Stimulated activated CD4-positive, alpha-beta T cell treated with anti-CD3 and anti-CD28 coated beads, Interleukin-4, amount 100 ng/mL, for 1 hour (primary cell): ENCODE measurements at places on chromosomes 7 and 10.

DNA sequence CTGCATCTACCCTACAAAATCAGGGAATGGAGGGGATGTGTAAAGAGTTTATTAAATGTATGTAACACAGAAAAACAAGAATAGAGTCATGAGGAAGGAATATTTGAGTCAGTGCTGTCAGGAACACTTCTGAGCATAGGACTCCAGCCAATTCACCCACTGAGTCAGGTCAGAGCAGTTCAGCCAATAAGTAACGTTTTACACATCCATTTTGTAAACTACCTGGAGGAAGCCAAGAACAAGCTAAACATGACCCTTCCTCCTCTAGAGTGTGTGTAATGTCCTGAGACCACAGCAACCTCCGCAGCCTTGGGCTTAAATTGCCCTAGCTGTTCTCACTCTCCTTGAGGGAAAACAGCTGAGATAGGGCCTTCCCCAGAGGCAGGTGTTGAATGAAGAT is 691.5 kb upstream of the LRRN3 start:
- no peak for DNase-seq

DNA sequence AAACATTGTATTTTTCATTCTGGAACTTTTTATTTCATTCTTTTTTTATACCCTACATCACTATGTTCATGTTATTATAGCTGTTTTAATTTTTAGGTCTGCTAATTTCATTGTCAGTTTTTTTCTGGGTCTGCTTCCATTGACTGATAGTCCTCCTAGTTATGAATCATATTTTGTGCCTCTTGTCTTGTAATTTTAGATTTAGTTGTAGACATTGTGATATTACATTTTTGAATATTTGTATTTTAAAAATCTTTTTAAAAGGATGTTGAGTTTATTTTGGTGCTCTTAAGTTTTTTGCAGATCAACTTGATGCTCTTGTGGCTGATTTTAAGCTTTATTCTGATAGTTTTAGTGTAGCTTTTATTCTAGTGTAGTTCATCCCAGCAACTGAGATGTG is 57.6 kb downstream of the BTRC start:
- DNase-seq, result no peak

- DNase-seq, result no peak
These were observed 269.4 kb upstream of the SEMA3D start for GRCh38 chr7:85456254-85456653.

GRCh38 chr7:119711104-119711503 is 561.9 kb upstream of the KCND2 start:
- no peak for DNase-seq

DNA sequence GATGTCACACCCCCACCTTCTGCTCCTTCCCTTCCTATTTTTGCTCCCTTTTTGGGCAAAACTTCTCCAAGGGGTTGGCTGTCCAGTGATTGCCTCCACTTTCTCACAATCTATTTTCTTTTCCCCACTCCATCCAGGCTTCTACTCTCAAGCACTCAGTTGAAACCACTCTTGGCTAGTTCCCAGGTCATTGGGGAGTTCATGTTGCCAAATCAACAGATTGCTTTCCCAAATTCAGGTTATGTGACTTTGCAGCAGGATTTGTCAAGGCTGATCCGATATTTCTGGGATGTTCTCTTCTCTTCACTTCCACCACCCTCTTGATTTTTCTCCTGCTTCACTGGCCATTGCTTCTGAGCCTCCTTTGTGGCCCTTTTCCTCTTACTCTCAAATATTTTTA is 258.7 kb upstream of the SLC26A5 start:
- DNase-seq, result no peak

- DNase-seq, result no peak
These were observed 457.6 kb upstream of the KLF6 start for GRCh38 chr10:4242561-4243035.

- no peak for DNase-seq
These were observed 8.9 kb downstream of the ANKMY2 start for GRCh38 chr7:16636555-16637101.

DNA sequence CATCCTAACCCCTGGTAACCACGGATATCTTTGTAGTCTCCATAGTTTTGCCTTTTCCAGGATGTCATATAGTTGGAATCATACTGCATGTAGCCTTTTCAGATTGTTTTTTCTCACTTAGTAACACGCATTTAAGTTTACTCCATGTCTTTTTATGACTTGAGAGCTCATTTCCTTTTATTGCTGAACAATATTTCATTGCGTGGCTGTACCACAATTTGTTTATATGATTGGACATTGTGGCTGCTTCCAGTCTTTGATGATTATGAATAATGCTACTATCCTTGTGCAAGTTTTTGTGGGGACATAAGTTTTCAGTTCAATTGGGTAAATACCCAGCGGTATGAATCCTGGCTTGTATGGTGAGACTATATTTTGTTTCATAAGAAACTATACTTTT is 60.8 kb downstream of the AOAH start:
- DNase-seq, result no peak

DNA sequence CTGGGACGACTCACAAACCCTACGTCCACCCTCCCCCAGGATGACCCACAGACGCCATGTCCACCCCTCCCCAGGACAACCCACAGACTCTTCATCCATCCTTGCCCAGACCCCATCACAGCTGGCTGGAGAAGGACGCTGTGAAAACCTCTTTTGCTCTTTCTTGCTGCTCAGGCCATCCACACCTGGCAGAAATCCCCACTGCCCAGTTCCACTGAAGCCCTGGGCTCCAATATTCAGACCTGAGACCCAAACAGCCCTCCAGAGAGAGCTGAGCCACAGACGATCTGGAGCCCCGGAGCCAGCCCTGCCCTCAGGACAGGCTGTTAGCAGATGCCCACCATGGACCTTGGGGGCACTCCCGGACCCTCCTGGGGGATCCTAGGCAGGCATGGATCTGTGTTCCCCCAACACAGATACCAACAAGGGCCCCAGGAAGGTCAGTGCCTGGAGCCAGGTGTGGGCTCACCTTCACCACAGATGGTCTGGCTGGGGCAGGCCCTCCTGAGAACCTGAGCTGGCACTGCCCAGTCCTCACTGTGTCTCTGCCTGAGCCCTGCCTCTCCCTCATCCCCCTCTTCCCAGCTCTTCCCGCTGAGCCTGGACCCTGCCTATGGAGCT is 226.2 kb downstream of the PTPRN2 start:
- no peak for DNase-seq

GRCh38 chr7:64892666-64893309 is 10.3 kb upstream of the ZNF273 start:
- no peak for DNase-seq

DNA sequence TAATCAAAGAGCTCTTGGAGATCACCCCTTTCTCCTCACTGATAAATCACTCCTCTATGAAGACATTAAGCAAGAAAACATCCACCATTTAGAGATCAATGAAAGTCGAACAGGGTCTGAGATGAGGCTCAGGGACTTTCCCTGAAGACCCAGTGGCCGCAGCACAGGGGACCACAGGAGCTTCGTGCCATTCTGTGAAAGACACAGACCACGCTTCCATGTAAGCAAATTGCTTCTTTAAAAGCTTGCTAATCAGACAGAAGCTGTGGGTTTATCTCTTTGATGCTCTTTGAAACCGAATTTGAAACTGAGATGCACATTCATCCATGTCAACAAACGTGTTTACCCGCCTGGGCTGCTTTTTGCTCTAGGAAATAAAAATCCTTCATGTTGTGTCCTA is 231.9 kb upstream of the PPP2R2D start:
- DNase-seq, result no peak

GRCh38 chr7:130463553-130464434 is 23.0 kb upstream of the CEP41 start:
- DNase-seq, result no peak

GRCh38 chr7:70706698-70707097 is 425.2 kb upstream of the GALNT17 start:
- no peak for DNase-seq

- no peak for DNase-seq
These were observed 22.0 kb upstream of the BMPR1A start for GRCh38 chr10:86734207-86734988.

- DNase-seq, result no peak
These were observed 14.9 kb downstream of the CCL26 start for GRCh38 chr7:75756991-75757676.

DNA sequence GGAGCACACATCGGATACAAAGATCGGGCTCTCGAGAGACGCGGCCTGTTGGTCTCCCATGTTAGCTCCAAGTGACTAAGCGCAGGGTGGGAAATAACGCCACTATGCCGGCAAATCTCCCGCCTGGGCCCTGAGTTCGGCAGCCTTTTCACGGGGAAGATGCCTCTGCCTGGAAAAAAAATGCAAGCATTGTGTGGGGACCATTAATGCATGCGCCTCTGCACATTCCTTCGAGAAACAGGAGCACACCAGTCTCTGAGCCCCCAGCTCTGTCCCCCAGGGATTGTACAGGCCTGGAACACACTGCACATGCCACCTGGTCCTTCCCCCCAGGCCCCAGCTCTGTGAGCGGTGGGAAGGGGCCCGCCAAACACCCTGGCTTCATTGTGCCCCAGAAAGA is 44.1 kb downstream of the FBXW4 start:
- DNase-seq, result no peak

DNA sequence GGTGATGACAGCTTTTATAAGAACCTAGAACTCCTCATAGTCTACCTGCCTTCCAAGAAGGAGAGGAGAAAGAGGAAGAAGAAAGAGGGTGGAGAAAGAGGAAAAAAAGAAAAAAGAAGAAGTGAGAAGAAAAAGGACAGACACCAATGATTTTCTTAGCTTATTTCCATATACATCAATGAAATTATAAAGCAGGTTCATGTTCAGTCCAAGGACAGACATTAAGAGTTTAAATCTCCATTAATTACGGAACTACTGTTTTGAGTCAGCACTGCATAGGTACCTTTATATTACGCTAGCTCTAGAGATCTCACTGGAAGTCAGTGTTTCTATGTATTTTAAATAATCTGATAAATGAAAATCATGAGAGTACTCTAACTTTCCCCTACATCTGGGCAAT is 309.0 kb upstream of the HGF start:
- DNase-seq, result no peak

DNA sequence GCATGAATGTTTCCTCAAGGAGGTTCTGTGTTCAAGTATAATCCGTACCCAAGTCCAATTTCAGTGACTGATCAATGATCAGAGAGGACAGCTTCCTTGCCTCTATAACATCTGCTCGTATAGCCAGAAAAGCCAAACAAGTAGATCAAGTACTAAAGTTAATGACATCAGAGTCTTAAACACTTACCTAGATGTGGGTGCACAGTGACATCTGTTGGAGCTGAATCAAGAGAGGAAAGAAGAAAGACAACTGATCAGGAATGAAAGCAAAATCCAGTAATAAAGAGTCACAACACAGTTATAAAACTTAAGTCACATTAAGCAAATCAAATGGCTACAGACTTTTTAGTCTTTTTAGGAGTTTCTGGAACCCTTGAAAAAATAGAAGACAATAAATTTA is 236.5 kb downstream of the RELN start:
- no peak for DNase-seq

DNA sequence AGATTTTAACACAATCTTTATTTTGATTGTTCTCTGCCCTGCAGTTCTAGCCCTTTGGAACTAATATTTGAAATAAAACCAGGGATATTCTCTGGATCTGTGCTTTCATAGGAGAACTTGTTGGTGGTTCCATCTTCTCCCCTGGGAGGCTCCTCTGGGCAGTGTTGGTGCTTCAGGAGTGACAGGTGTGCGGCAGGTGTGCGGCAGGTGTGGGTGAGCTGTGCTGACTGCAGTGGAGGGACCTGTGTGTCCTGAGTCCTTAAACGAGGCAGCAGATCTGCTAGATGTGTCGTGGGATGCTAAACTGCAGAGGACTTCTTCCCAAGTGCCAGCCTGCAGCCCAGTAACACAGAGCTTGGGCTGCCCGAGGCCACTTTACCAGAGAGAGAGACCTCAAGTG is 98.4 kb downstream of the LYZL1 start:
- no peak for DNase-seq
